ENCODE measurements at places on chromosomes 1 and 21. TPM values are rescaled to one million over a fixed set of nuclear protein-coding genes. Genes with fewer than 3 reads are reported as not detected.
A peak's percentile ranks its signal among the peaks of the same experiment; 100 is the strongest.

DNA sequence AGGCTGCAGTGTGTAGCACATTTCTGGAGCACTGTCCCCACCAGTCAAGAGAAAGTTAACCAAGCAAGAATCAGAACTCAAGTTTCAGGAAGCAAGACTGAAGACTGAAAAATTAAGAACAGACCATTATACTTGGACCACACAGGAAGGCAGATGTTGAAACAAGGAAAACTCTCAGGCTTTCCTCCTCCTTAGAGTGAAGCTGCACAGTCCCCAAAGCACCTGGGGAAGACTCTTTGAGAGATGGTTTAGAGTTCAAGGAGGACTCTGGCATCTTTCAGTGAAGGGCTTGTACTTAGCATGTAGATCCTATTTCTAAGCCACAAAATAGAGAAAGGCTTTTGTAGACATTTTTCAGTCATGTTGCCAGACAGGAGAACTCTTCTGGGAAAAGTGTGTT, 113.7 kb upstream of the KCTD3 start:
- no peak for DNase-seq

The CAPN8 gene
- total RNA-seq = not detected

DNA sequence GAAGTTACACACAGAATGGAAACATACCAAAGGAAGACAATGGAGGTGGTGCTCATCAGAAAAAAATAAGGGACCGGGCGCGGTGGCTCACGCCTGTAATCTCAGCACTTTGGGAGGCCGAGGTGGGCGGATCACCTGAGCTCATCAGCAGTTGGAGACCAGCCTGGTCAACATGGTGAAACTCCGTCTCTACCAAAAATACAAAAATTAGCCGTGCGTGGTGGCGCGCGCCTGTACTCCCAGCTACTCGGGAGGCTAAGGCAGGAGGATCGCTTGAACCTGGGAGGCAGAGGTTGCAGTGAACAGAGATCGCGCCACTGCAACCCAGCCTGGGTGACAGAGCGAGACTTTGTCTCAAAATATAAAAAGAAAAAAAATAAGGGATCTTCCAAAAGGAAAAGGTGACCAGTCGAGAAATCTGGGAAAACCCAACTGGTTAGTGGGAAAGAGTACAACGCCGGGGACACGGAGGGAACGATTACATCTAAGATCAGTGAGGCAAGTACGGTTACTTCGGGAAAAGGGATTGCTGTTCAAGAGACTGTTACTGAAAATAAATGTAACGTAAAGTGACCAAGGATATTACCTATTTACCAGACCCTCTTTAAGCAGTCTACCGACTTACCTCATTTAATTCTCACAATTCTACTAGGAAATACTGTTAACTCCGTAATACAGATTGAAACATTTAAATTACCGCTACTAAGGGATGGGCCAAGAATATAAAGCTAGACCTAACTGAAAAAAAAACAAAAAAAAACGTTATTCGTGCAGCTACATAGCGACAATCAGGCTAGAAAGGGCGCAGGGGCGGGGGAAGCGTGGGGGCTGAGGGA, 822 bp downstream of the CCT3 start:
- no peak for DNase-seq

The SPAG17 gene
- total RNA-seq = 0.24 TPM

DNA sequence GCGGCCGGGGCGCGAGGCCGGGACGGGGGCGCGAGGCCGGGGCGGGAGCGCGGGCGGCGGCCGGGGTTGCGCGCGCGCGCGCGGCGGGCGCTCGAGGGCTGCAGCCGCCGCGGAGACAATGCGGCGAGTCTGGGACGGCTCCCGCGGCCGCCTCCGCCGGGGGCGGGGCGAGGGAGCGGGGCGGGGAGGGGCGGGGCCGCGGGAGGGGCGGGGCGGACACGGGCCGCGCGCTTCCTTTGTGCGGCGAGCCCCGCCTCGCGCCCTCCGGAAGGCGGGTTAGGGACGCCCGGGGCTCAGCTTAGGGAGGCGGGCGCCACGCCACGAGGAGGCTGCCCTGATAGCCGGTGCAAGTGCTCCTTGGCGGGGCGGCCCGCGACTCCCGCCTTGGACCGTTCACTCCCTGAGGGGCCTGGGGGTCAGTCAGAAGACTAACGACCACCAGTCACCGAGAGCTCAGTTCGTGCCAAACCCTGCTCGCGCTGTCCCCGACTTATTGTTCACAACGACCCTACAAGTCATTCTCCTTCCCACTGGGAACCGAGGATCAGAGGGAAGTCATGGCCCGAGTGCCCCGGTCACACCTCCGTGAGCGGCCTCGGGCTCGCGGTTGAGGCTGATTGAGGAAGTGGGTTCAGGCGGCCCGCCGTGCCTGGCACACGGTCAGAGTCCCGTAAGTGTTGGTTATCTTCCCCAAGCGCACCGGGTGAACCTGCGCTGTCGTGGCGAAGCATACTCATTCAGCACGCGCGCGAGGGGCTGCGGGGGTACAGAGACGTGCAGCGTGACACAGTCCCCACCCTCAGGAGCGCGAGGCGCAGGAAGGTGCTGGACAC, 29.1 kb upstream of the A3GALT2 start:
- DNase-seq = peak; percentile 47

GRCh38 chr1:214317300-214317699, 36.3 kb downstream of the SMYD2 start:
- no peak for DNase-seq

DNA sequence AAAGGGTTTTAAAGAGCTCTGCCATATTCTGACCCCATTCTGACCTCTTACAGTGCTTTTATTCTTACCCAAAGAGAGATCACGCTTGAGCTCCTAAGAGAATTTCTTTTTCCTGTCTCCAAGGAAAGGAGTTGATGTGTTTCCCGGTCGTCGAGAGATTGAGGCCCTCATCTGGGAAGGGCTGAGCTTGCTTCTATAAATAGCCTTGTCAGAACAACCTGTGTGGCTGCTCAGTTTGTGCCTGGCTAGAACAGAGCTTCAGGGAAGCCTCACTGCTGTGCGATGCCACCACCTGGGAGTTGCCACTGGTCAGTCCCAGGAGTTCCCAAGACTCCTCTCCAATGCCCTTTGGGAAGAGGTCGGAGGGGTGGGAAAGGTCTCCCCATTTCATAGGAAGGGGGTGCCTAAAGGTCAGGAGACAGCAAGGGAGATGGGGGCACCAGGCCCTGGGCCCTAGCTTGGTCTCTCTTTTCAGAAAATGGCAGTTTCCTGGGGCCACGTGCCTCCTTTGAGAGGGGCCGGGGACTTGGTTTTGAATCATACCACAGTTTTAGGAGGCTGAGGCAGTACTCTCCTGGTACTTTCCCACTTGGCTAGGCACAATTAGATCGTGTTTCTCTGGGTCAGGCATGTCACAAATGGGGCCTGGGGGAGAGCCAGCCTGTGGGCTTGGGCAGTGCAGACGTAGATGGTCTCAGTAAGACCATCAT, 52.1 kb downstream of the EIF2D start:
- no peak for DNase-seq

DNA sequence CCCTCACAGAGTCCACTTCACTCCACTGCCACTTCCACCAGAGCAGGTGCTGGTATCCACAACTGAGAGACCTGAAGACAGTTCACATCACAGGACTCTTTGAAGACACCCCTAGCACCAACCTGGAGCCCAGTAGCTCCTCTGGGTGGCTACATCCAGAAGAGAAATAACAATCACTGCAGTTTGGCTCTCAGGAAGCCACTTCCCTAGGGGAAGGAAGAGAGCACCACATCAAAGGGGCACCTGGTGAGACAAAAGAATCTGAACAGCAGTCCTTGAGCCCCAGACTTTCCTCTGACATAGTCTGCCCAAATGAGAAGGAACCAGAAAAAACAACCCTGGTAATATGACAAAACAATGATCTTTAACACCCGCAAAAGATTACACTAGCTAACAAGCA, 113.2 kb downstream of the TENT5C start:
- DNase-seq = no peak

GRCh38 chr21:15651172-15651571, 78.6 kb upstream of the USP25 start:
- DNase-seq = no peak

GRCh38 chr21:20617130-20617529, 381.1 kb upstream of the NCAM2 start:
- DNase-seq = no peak

The SPRR1A gene
- total RNA-seq = not detected

DNA sequence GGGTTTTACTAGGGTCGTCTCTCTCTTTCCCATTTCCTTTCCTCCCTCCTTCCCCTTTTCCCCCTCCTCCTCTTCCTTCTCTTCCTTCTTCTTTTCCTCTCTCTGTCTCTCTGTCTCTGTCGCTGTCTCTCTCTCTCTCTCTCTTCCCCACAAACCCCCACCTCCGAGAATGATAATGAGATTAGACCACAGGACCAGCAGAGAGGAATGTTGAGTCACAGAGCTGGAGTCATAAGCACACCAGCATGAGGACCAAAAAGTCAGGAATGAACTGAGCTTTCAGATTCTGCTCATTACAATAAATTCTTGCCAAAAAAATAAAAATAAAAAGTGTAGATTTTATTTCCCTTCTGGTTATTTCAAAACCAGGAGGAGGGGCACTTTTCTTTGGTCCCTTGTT, 377.4 kb downstream of the LTN1 start:
- no peak for DNase-seq

GRCh38 chr1:56151402-56151801, 428.0 kb downstream of the PLPP3 start:
- no peak for DNase-seq

GRCh38 chr1:100759188-100759587, 39.6 kb downstream of the VCAM1 start:
- DNase-seq = no peak

DNA sequence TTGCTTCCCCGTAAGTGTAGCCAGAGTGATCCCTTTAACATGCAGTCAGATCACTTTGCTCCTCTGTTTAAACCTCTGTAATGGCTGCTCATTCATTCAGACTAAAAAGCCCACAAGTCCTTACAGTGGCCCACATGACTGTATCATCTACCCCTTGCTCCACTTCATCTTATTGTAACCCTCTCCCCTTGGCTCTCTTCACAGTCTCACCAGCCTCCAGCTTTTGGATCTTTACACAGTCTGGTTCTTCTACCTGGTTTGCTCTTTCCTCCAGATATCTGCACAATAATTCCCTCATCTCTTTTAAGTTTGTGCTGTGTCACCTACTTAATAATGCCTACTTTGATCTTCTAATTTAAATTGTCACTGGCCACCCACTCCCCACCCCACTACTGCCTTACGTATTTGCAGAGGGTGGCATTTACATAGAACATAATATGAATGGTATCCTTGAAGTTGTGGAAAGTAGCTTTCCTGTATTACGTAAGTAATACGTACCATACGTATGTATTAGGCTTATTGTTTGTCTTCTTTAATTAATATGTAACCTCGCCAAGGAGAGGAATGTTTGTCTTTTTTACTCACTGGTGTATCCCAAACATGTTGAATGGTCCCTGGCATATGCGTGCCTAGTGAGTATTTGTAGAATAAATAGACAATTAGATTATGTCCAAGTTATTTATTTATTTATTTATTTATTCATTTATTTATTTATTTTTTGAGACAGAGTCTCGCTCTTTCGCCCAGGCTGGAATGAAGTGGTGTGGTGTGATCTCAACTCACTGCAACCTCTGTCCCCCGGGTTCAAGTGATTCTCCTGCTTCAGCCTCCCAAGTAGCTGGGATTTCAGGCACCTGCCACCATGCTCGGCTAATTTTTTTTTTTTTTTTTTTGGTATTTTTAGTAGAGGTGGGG, 48.6 kb downstream of the TSNAX start:
- DNase-seq = no peak

The CELF3 gene
- not detected for total RNA-seq

DNA sequence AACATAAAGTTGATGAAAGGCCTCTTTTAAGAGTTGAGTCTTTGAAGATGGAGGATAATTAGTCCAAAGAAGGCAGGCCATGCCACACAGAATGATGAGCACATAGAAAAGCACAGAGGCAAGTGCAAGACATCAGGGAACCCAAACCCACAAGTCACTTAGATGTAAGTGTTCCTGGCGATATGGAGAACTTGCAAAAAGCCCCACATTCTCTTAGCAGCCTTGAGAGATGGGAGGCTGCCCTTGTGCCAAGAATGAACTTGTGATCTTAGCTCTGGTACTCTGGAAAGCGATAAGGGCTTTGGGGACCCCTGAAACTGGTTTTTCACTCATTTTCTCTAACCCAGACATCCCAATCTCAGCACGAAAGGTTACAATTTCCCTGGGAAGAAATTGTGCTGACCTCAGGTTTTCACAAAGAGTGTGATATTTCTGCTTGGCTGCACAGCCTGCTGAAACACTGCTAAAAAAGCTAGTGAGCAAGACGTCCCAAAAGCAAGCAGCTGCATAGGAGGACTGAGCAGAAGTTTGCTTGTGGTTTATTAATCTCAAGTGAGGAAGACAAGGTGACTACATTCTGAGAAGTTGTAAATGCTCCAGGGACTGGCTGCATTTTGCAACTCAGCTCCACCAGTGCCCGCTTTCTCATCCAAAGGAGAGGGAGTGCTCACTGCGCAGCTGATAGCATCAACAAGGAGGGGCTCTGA, 496.9 kb upstream of the CAMK1G start:
- no peak for DNase-seq

- DNase-seq = no peak
Observed at GRCh38 chr1:182203191-182203875, 141.8 kb upstream of the ZNF648 start.

GRCh38 chr1:45887156-45887842, 83.9 kb downstream of the MAST2 start:
- no peak for DNase-seq
